ENCODE measurements at places on chromosomes 5 and 9.

DNA sequence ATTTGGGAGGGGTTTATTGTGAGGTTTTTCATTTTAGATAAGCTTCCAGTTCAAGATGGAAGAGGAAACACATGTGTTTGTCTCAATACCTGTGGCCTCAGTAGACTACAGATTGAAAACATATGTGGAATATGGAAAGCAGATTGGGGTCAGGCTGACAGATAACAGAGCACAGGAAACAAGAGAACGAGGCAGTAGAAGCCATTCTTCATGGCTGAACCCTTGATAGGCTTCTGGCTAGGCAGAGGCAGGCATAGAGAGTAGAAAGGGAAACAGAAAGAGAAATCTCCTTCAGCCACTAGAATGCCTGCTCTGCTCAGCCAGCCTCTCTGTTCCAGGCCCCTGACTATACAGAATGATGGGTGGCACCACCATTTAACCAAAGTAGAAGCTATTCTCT is 152.5 kb downstream of the MUSK start:
- DNase-seq: no peak

DNA sequence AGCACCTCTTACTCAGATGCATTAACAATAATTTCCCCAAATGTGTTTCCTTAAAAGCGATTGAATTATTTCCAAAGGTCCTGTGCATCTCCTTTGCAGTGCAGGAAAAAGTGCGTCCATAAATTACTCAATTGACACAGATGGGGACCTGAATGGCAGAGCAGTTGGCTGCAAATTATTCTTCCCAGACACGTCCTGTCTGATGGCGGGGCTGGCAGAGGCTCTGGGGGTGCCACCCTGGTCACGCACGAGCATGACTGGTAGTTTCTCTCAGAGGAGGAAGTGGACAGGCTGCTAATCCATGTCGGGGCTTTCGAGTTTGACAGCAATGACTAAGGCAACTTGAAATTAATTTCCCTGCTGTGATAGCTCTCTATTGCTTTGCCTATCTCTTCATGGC is 264.8 kb upstream of the BRINP1 start:
- DNase-seq: no peak

DNA sequence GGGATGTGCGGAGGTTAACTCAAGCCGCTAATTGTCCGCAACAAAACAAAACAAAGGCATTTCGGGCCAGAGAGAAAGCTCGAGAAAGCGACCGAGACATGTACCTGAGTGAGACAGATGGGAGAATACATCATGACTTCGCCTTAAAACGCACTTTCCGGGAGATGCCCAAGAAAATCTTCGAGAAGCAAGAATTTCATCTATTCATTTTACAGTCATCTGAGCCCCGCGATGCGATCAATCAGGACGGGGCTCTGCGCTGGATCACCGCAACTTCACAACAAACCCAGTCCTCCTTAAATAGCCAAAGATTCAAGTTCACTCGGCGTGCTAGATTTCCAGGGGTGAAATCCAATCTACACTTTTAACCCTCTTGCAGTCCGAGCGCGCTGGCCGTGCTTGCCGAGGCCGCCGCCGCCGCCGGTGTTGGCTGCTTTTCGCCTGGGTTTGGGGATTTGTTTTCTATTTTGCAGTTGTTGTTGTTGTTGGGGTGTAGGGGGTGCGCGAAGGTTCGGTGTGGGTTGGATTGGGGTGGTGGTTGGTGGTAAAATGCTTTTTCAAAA is 482 bp downstream of the NFIB start:
- DNase-seq: no peak

- no peak for DNase-seq
Observed at GRCh38 chr5:38885208-38885607, 39.4 kb downstream of the OSMR start.

- no peak for DNase-seq
Observed at GRCh38 chr5:130052752-130053151, 148.5 kb downstream of the CHSY3 start.

DNA sequence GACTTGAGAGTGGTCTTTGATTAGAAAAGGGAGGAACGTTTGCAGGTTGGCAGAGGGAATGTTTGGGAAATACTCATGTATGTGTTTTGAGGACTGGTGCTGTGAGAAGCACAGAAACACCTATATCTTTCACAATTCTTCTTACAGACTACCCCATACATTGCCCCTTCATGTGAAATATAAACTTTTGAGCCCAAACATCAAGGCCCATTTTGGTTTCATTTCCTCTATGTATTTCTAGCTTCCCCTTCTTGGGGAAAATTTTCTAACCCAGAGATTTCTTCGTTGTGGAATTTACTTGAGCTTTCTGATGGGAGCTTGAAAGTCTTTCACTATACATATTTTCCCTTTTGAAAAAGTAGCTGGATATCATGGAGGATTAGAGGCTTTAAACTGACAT is 67.6 kb downstream of the FYB1 start:
- no peak for DNase-seq

- DNase-seq: no peak
Observed at GRCh38 chr9:136322756-136323330, 4.5 kb upstream of the GPSM1 start.

DNA sequence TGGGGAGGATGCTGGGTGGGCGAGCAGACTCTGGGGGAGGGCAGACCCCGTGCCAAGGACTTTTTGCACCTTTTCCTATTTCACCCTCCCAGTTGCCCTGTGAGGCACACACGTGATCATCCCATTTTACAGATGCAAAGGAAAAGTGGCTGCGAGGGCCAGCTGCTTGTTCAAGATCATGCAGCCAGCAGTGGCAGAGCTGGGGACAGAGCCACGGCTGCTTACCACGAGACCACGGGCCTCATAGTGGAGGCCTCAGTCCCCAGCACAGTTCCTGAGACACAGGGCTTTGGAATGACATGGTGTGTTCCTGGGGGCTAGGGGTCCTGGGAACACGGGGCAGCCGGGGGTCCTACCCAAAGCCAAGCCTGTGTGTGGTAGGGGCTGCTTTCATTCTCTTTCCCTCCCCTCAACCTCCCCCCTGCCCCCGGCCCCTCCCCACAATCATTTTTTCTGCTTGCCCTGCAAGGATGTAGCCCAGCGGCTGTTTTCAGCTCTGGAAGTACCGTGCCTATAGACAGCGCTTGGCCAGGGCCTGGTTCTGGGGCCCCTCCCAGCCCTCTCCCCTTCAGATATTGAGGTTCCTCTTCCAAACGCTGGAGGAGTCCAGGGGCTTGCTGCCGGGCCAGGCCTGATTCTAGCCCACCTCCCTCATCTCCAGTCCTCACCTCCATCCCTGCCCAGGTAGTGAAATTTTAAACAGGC is 58.5 kb upstream of the IER5L start:
- DNase-seq: no peak

DNA sequence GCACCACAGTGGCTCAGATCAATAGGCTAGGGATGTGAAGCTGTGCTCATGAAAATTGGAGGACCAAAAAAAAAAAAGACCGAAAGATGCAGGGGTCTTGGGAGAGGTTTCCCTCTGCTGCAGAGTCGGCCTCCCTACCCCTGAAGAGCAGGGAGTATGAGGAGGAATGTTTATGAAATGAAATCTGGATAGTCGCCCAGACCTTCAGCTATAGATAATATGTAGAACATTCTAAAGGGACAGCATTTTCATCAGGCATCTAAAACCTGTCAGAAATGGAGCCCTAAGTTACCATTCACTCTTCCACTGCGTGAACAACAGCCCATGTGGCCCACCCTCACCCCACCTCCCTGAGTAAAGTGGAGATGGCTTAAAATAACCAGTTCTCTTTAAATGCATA is 122.9 kb downstream of the TMEM174 start:
- DNase-seq: no peak

GRCh38 chr5:107512029-107512428 is 158.7 kb downstream of the EFNA5 start:
- DNase-seq: no peak

DNA sequence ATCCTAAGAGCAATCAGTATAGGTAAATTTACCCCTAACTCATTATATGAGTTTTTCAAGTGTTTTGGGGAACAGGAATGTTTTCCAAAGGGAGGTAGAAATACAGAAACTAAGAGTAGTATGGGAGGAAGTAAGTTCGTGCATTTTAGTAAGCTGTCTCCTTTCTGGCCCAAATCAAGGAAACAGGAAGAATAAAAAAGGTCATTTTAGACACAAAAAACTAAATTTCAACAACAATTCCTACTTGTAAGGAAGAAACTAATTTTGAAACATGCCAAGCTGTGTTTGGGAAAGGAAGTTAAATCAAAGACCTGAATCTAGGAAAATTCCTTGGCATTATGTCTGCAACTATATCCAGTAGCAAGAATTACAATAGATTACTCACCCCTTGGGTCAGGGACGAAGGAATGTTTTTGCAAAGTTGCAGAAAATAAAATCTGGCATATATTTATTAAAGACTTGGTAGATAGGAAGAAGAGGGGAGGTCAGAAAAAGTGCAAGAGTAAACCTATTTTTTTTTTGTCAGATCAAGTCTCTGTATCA is 6.5 kb upstream of the RPS6 start:
- DNase-seq: no peak

Data from anterior cingulate cortex (tissue), 58 donors.